ENCODE measurements at places on chromosomes 4 and X. TPM values are rescaled to one million over a fixed set of nuclear protein-coding genes. Genes with fewer than 3 reads are reported as not detected.

The CYTL1 gene
- 22.1 TPM for total RNA-seq

The GIMD1 gene
- not detected for total RNA-seq

The GNRHR gene
- total RNA-seq = not detected

The POU3F4 gene
- total RNA-seq = not detected

The STATH gene
- not detected for total RNA-seq

The NAT8L gene
- 2.8 TPM for total RNA-seq

The MAOB gene
- total RNA-seq = 0.06 TPM

The CENPVL1 gene
- 0.34 TPM for total RNA-seq

The N4BP2 gene
- 4.0 TPM for total RNA-seq

DNA sequence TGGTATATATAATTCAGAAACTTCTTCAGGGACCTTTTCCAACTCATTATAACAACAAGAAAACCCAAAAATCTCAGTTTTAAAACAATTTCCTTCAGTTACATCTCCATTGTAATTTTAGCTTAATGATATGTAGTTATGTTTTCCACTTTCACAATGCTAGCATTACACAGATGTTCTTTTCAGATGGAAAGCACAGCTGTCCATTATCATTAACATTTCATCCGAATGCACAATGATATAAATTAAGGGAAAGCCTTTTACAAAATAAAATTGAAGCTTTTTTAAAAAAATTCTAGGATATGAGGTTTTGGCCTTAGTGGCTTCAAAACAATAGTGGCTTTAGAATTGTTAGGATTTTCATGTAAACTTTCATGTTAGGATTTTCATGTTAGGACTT is 389.2 kb downstream of the ADAM29 start:
- DNase-seq = no peak

DNA sequence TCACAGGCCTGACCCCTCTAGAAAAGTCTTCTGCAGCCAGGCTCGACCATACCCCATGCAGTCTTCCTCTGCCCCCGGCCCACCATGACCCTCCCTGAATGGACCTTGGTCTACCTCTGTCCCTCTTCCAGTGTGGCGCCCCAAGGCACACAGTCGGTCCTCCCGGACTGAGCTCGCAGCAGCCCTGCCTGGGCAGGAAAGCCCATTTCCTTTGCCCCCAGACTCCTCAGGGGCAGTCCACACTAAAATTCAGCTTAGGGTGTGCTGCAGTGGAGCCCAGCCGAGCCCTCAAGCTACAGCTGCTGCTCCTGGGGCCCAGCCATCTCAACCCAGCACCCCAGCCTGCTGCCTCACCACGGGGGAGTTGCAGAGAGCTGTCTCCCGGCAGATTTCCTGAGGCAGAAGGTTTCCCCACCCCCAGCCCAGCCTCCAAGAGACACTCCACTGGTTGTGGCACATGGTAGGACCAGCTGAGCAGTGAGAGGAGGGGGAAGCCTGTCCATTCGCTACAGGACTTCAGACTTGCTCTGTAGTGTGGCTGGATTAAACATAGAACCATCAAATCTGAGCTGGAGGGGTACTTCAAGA is 37.5 kb upstream of the IQSEC2 start:
- no peak for DNase-seq

- no peak for DNase-seq
Observed at GRCh38 chr4:158446106-158446505, 75.6 kb upstream of the RXFP1 start.

GRCh38 chr4:81982846-81983540 is 390.8 kb downstream of the HNRNPD start:
- DNase-seq = no peak

- DNase-seq = no peak
Observed at GRCh38 chr4:13906727-13907126, 279.2 kb upstream of the BOD1L1 start.

DNA sequence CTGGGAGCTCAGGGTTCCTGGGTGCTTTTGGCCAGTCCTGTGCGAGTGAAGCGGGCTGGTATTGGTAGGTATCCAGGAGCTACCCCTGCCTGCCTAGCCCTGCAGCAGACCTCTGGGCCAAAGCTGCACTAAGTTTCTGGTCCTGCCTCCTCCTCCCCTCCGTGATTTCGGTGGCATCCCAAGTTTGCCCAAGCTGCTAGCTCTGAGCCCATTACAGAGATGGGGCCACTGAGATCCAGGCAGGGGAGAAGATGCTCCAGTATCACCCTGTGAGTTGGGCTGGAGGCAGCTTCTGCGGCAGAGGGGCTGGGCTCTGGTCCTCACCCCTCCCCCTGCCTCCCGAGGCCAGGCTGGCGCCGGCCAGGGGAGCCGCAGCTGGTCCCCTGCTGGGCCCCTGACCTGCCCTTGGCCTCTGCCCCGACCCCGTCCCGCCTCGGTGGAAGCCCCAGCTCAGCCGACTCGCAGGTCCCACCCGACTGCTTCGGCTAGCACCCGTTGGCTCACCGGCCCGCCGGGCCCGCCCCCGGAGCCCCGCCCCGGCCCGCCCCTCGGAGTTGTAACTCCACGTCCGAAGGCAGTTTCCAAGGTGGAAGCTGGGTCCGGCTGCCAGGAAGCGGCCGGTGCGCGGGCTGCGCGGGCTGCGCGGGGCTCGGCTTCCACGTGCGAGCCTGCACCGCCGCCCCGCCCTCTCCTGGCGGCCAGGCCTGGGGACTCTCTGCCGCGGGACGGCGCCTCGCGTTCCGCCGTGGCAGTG is at the start of gene DUSP9:
Gene DUSP9, plus strand, starts transcription at position 584 of the 754 bp plus-strand sequence. CDS start 751 bp downstream, outside the sequence.
- DNase-seq = peak; percentile 69

DNA sequence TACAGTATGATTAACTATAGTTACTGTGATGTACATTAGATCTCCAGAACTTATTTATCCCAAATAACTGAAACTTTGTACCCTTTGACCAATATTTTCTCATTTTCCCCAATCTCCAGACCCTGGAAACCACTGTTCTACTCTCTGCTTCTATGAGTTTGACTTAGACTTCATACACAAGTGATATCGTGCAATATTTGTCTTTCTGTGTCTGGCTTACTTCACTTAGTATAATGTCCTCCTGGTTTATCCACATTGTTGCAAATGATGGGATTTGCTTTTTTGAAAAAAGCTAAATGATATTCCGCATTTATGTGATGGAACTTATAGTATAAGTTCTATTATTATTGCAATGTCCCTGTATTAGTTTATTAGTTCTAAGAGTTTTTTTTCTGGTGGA is 81.8 kb upstream of the SOD3 start:
- DNase-seq = no peak

GRCh38 chr4:53886090-53886489 is 178.3 kb downstream of the CHIC2 start:
- no peak for DNase-seq

- DNase-seq = no peak
Observed at GRCh38 chrX:150730719-150731118, 37.5 kb downstream of the MTMR1 start.

GRCh38 chr4:105520819-105521790 is 31.3 kb upstream of the ARHGEF38 start:
- peak; percentile 20 for DNase-seq

DNA sequence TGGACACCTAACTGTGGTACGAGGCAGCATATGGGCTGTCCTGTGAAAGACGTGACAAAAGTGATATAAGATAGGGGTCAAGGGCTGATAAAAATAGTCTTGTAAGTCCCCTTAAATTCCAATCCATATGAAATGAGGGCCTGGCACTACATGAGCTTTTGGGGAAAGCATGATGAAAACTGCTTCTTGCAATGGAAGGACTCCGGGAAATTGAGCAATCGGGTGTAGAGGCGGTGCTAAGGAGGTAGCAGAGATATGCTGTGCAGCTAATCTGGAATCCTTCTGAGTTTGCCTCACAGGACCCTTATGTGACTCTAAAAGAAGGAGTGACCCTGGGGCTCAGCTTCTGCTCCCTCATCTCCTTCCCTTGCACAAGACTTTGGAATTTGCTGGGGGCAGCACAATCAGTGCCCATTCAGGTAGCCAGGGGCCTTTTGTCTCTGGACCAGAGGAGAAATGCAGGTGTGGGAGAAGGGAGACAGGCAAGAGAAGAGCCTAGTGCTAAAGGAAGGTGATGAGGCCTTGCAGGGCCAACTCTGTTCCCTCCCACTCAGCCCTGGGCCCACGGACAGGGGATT is 12.8 kb downstream of the CLDN2 start:
- DNase-seq = no peak

DNA sequence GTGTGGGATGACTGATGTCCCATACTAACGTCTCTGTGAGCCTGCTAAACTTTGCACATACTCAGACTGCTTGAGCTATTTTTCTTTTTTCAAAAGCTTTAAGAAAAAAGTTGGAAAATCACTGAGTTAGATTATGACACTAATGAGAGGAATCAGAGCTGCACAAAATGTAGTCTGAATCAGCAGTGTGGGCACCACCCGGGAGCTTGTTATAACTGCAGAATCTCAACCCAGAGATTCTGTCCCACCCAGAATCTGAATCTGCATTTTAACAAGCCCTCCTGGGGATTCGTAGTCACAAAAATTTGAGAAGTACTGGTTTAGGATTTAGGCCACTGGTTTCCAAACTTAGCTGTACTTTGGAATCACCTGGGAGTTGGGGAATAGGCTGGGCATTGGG is 102.1 kb upstream of the MID1IP1 start:
- DNase-seq = no peak

DNA sequence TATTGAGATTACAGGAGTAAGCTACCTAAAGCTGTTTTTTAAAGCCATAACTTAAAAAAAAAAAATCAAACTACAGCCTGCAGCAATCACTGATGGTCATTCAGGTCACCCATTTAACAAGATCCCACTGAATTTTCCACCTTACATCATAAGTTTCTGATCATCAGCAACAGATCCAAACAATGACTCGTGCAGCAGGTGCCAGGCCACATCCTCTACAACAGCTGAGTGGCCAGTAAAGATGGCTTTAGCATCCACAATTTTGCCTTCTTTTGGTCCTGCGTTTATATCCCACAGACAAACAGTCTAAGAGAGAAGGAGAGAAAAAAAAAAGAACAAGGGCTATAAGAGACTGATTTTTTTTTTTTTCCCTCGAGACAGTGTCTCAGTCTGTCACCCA is 16.6 kb downstream of the RBBP7 start:
- no peak for DNase-seq

DNA sequence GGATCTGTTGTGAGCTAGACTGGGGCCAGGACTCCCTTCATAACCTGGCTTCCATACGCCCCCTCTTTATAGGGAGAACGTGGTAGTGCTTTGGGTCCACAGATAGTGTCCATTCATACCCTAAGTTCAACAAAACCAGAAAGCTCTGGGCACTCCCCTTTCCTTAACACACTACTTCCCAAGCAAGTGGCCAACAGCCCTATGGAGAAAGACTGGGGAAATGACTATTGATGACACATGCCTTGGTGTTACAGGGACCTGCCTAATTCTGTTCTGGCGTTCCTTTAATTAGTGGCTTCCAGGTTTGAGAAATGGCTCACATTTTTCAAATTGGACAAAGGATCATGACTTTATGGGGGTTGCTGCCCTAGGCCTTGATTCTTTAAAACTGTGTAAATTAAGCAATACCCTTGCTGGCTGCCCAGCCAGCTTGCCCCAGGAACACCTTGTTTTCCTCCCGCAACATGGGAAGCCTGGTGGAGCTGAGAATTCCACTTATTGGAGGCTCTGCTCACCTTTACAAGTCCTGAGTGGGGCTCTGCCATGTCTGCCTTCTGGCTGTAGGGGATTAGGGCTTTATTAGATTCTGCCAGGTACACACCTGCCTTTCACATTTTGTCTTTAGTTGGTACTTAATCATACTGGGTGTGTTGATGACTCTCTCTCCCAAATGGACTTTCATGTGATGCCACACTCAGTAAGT is 61.1 kb downstream of the RGS12 start:
- no peak for DNase-seq

DNA sequence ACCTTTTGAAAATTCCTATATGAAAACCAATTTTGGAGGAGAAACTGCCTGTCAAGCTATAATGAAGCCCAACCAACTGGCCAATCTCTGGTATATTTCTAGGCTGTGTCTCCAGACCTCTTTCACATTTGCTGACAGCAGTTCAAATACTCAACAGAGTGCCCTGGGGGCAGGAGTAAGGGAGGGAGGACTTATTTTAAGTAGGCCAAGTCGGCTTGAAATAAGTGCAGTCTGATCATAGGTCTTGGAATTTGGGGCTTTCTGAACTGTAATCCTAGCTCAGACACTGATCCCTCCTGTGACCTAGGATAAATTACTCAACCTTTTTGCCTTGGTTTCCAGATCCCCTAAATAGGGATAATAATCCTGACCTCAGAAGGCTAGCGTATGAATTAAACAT is 59.4 kb upstream of the SLC7A11 start:
- DNase-seq = no peak

DNA sequence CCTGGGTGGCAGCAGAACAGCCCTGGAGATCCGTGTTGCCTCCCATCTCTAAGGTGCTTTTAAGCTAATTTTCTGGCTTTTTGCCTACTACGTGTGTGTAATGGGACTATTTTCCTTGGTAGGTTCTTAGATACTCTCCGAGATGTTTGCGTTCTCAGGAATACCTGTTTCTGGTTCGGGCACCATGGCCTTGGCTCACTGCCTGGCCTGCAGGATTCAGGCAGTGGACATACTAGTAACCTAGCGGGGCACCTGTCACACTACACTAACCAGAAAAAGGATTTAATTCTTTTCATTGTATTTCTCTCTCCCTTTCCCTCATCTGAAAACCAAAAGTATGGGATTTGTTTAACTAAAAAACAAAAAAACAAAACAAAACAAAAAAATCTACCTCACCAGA is 29.2 kb downstream of the FHIP1A start:
- no peak for DNase-seq

DNA sequence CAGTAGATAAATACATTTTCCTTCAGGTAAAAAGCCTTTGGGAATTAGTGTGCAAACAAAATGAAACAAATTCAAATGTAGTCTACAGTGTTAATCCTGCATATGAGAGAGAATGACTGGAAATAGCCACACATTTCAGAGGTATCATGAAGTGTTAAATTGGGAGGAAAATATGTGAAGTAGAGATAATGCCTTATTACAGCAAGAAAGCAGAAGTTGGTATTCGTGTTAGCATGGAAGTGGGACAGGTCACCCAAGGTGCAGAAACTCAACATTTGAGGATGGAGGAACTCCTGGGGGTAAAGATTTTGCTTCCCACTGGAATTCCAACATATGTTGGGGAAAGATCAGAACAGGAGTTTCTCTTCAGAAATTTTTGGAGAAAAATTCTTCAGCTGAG is 51.3 kb downstream of the EMCN start:
- DNase-seq = no peak

GRCh38 chr4:8525383-8526120 is 54.6 kb upstream of the GPR78 start:
- no peak for DNase-seq

DNA sequence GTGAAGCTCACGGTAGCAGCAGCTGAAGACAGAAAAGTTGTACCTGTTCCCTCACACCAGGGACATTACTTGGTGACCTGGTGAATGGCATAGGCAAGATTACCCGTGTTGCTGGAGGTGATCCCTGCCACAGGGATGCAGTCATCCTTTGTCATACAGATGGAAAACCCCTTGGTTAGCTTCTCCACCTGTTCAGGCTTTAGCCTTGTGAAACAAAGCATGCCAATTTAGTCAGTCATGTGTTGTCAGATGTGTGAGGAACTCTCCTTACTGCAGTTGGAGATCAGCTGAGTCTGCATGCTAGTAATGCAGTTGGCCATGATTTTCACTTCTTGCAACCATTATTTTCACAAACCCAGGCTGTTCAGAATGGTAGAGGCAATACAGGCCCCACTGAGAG is 41.0 kb downstream of the AMELX start:
- no peak for DNase-seq

- no peak for DNase-seq
Observed at GRCh38 chr4:127881563-127881864, 821 bp downstream of the PLK4 start.

Data from Daoy (cell line).